ENCODE measurements at places on chromosomes 12 and 14.

DNA sequence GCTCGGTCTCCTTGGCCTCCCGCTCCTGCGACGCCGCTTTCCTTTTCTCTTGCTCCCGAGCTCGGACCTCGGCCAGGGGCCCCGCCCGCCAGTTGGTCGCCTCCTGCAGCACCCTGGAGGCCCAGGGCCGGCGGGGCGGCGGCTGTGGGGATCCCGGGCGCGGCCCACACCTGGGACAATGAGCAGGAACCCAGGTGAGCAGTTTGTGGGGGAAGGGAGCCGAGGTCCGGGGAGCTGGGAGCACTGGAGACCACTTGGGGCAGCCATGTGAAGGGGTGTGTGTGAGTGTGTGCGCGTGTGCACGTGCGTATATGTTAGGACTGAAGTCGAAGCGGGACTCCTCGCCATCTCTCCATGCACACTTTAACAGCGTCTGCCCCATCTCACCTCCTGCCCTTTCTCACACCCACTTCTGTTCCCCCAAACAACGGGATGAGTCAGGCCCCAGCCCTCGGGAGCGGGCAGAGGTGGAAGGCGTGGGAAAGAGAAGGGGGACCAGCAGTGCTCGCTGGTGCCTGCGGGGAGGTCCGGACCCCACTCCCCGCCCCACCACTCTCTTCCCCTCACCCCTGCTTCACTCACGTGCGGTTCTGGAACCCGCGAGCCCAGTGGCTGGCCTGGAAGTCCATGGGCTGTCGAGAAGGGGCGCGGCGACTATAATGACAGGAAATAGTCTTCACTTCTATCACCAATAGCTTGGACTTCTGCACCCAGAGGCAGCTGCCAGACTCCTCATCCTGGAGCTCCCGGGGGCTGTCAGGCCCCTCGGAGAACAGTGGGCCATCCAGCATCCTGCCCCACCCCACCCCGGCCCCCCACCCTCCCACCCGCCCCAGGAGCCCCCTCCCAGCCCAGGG lies 450 bp downstream of the DDN start:
- DNase-seq = no peak

DNA sequence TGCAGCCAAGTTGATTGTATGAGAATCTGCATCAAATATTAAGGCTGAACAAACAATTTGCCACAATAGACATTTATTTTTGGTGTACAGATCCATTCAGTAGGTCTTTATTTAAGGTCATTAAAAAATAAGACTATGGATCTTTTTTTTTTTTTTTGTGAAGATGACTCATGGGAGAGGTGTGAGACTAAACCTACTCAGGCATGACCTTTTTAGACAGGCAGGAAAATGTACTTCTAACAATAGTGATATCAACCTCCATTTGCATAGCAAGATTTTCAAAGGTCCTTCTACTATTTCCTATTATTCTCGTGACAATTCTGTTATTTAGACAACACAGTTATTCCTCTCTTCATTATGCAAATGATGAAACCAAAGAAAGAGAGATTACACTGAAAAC lies 39.9 kb upstream of the PTPRR start:
- no peak for DNase-seq

- no peak for DNase-seq
These were observed 22.1 kb downstream of the FAIM2 start for GRCh38 chr12:49881415-49882247.

DNA sequence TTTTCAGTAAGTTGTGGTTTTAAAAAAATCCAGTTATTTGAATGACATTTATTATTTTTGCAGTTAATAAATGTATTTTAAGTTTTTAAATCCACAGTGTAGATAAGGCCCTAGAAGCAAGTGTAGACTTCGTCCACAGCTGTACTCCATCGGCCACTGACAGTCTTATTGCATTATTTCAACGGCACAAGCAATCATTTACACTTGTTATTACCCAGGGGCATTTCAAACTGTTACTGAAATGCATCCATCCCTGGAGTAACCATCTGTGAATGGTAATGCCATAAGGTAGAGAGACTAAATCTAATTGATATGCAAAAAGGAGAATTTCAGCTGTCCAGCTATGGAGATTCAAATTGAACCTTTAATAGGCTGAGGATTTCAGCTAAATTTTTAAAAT lies 48.4 kb downstream of the BICD1 start:
- no peak for DNase-seq

DNA sequence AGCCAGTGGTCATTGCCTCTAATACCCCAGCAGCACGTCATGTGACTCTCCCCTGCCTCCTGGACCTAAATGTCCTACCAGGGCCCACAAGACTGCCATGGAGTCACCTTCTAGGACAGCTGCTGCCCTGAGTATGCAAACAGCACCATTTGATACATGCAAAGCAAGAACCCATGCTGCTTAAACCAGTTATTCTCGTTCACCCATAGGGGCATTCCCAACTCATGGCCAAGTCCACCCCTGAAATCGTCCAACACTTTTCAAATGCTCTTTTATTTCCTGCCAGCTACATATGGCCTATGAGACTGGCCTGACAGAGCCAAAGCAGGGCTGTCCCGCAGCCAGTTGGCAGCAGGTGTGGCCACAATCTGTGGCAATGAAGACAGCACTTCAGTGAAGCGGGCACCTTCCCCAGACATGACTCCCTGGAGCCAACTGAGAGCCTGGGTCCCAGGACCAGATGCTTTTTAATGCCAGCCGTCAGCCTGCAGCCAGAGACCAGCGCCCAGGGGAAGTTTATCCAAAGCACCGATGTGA lies 99.9 kb downstream of the BCAT1 start:
- DNase-seq = no peak

DNA sequence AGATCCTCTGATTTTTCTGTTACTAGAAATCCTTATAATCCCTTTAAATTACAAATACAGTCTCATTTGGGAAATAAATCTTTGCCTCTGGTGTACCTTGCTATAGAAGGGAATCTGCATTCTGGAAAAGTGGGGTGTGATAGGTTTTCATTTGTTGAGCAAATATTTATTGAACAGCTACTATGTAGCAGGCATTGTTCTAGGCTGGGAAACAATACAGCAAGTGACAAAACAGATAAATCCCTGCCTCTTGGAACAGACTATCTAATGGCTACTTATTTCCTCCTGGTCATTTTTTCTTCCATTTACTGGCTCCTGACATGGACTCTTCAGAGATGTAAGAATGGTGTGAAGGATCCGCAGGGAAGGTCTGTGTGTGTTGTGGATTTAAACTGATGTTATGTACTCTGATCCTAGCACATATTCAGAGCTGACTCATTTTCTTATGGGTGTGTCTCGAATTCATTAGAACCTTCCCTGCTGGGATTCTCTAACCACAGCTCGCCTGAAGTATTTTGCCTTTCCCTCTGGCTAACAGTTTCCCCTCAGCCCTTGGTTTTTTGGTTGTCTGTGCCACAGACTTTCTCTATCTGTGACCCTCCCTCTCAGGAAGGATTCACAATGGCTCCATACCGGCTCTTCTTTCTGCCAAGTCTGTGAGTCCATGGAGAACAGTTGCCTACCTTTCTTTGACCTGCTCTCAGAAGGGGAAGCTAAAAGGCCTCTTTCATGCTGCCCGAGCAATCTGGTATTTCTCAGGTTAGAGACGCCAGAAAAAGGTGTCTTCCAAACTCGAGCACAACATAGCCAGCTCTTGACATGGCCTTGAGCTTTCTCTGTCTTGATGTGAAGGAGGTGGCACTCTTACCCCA lies 53.7 kb downstream of the TMTC2 start:
- no peak for DNase-seq

DNA sequence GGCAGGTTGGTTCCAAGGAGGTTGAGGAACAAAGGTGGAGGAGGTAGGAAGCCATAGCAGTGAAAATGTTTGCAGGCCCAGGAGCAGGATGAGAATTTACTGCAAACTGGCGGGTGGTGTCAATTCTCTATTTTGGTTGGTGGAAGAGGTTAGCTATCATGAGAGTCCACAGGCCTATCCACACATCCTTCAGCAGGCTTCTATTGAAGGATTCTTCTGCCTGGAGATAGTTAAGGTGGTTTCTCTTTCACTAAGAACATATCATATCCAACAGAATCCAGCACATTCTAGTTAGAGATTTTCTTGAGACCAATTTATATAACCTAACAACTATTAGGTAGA lies 68.9 kb upstream of the DYRK2 start:
- DNase-seq = no peak

Measured in stimulated activated CD4-positive, alpha-beta T cell treated with anti-CD3 and anti-CD28 coated beads, Interleukin-4, amount 100 ng/mL, for 48 hours (primary cell).